Kidney glomerular epithelial cell (primary cell): ENCODE measurements at places on chromosomes 16 and 17.

- DNase-seq = no peak
These were observed at the start of gene CHD3 for GRCh38 chr17:7888184-7888920. CHD3 (plus strand) TSS chr17:7888789; CDS start chr17:7889001, 212 bp downstream.

GRCh38 chr17:27845264-27846041 is 45.1 kb upstream of the NOS2 start:
- DNase-seq = no peak

DNA sequence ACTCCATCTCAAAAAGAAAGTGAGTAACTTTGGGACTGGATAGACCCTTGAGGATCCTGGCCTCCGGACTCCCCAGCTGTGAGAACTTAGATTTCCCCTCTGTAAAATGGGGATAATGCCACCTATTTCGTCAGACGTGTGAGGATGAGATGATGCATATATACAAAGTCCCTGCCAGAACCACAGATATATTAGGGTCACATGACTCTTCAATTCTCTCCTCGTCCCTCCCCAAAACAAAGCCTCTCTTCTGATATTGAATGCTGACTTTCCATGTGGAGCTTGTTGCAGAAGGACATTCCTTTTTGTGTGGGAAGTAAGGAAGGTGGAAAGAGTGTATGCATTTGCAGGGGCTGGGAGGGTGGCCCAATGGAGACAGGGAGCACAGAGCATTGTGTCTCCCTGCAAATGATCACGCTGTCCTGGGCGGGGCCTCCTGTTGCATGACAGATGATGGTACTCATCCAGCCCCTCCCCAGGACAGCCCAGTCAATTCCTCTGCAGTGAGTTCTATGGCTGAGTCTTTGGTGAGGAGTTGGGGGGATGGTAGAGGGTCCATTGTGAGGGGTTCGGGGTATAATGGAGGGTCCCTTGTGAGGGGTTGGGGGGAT is 35.1 kb upstream of the MGAT5B start:
- no peak for DNase-seq

DNA sequence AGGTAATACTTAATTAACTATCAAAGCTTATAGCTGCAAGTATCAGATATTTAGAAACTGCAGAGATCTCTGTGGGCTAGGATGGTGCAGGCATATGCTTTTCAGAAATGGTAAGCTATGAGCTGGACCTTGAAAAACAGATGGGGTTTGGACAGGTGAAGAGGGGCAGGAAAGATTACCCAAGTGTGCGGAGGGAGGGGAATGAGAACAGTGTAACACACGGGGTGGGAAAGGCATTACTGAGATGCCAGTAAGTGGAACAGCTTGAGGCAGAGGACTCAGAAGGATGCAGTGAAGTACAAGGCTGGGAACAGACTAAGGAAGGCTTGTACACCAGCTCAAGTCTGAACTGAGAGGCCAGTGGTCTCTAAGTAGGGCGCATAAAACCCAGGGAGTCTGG is 22.1 kb upstream of the EVPL start:
- DNase-seq = no peak

DNA sequence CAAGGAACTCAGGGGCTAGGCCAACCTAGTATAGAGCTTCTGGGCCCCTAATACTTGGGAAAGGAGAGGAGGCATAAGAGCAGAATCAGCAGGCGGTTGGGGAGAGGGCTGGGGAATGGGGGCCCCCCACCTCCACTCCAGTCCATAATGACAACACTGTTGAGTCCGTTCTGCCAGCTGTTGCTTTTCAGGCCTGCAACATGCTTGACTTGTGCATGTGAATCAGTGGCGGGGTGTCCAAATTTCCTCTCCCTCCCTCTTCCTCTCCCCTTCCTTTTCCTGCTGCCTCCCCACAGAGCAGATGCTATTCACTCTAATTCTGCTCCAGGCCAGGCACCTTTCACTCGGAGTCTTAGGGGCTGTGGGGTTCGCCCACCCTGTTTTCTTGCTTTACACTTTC is 31.7 kb downstream of the SGSM2 start:
- no peak for DNase-seq

- no peak for DNase-seq
These were observed 3.3 kb upstream of the KCTD11 start for GRCh38 chr17:7348478-7349242.

GRCh38 chr17:31467502-31468256 is 76.2 kb downstream of the RAB11FIP4 start:
- no peak for DNase-seq

- peak; percentile 41 for DNase-seq
These were observed 735 bp downstream of the ZNF652 start for GRCh38 chr17:49361129-49361901.

DNA sequence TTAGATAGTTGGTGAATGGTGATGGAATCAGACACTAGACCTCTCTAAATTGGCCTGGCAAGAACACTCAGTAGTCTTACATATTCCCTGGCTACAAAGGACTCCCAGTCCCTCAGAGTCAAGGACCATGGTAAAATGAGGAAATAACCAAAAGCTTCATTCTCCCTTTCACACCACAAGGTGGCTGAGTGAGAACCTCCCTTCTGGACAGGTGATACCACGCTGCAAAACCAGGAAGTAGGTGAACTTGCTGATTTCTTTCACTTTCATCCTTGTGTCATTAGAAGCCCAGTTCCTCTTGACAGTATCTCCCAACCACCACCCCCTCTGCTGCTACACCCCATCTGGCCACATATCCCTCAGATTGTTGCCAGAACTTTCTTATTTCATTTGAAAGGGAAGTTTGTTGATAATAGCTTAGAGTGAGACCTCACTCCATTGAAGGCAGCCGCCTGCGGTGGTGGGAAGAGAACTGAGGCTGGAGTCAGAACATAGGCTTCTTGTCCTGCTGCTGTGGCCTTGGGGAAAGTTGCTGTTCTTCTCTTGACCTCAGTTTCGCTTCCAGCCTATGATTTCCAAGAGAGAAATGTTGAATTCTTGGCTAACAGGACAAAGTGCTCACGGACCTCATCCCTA is 290.6 kb upstream of the CCL2 start:
- no peak for DNase-seq

- no peak for DNase-seq
These were observed 14.4 kb downstream of the ELAC2 start for GRCh38 chr17:13003454-13003851.

- no peak for DNase-seq
These were observed 161.6 kb downstream of the GSG1L start for GRCh38 chr16:27901956-27902355.

- peak; percentile 2 for DNase-seq
These were observed 35.1 kb upstream of the DNAJA2 start for GRCh38 chr16:47008612-47009011.

DNA sequence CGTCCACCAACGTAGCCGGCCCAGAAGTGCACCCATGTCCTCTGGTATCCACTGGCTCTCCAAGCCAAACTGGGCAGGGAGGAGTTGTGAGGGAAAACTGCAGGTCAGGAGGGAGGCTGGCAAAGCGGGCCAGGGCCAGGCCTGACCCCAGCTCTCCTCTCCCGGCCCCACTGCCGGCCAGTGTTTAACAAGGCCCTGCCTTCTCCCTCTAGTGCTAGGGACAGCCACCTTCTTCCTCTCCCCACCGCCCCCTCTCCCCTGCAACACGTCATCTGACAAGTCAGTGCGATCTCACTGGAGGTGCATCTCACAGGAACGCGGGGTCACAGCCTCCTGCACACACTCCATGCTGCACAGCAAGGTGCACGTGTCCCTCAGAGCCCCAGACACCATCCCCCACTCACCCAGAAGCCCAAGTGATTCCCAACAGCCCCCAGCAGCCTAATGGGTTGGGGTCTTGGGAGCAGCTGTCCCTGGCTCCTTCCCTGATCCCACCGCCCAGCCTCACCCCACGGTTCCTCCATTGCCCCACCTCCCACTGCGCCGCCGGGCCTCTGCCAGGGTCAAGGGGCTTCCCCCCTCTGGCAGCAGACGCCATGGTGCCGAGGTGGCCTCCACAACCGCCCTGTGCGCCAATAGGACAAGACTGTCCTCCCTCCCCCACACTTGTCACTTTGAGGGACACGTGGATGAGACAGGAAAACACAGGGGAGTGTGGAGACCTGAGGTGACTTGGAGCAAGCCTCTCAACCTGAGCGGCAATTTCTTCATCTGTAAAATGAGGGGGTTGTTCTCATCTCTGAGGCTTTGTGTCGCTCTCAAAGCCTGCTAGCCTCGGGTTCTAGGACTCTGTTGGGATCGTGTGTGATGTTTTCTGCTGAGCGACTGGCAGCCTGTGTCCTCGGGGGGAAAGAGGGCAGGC is 1.1 kb upstream of the ACE start:
- no peak for DNase-seq

DNA sequence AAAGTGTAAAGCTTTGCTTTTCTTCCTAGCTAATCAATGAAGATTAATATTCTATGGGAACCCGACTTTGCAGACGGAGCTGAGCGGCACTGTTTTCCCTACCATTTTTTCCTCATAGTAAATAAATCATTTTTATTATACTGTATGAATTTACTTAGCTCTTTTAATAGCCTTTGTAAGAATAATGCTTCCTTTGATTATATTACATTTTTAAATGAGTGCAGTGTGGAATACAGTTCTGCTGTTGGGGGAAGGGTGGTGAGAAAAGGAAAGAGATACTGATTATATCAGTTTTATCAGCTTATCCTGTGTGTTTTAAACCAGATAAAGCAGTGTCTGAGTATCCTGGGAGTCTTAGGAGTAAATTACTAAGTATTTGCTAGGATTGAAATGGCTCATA is 221.4 kb upstream of the RBFOX1 start:
- no peak for DNase-seq

- no peak for DNase-seq
These were observed 1675.1 kb downstream of the TP53TG3F start for GRCh38 chr16:35134471-35134870.

DNA sequence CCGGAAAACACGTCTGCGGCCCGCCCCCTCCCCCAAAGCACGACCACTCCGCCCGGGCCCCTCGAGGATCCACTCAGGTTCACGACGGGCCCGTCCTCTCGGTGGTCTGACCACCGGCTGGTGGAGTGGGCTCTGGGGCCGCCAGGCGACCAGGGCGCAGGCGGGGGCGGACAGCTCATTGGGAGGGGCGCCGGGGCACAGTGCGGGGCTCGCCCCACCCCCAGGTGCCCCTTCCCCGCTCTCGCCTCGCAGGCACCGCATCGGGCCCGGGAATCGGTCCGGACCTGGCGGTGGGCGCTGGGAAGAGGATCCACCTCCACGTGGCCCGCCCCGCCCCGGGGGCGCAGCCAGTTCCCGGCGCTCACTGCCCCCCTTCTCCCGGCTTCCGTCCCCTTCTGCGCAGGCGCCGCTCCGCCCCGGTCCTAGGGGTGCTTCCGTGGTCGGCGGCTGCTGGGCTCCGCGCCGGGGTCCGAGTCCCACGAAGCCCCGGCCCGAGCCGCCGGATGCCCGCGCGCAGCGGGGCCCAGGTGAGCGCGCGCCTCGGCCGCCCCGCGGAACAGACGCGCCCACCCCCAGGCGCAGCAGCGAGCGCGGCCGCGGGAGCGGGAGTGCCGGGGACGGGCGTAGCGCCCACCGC is at the start of gene MPG:
TSS of gene MPG (plus strand) at position 419 of the 637 bp plus-strand sequence. CDS start at position 504, 85 bp downstream.
- peak; percentile 53 for DNase-seq

GRCh38 chr16:66668777-66669444 is 27.6 kb downstream of the CMTM4 start:
- no peak for DNase-seq

DNA sequence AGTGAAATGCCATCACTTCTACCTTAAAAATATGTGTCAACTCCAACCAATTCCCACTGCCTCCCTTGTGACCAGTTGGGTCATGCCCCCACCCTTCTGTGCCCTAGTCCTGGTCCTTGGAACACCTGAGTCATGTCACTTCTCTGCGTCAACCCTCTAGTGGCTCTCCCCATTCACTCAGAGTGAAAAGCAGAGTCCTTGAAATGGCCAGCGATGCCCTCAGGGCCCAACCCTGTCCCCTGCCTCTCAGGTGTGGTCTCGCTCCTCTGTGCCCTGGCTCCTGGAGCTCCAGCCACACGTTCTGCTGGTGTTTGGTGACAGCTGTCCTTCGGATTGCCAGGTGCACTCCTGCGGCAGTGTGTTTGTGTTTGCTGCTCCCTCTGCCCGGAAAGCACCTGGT is 89.2 kb downstream of the SPECC1 start:
- no peak for DNase-seq

- no peak for DNase-seq
These were observed 32.2 kb downstream of the ELAC2 start for GRCh38 chr17:12985431-12986293.

DNA sequence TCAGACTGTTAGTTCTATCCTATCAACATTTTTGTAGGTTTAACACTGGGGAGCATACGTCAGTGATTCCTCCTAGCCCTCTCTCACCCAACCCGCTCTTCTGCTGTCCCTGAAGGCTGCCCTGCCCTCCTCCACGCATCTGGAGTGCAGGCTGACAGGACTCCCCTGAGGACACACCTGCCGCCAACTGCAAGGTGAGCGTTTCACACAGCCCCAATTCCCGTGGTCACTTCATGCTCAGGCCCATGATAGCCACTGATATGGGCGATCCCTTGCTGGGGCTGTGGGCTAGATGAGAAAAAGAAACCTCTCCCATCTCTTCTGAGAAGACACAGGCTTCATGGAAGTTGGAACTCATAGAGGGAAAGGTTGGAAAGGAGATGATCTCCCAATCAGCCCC is 91.0 kb downstream of the KCNJ12 start:
- DNase-seq = no peak

DNA sequence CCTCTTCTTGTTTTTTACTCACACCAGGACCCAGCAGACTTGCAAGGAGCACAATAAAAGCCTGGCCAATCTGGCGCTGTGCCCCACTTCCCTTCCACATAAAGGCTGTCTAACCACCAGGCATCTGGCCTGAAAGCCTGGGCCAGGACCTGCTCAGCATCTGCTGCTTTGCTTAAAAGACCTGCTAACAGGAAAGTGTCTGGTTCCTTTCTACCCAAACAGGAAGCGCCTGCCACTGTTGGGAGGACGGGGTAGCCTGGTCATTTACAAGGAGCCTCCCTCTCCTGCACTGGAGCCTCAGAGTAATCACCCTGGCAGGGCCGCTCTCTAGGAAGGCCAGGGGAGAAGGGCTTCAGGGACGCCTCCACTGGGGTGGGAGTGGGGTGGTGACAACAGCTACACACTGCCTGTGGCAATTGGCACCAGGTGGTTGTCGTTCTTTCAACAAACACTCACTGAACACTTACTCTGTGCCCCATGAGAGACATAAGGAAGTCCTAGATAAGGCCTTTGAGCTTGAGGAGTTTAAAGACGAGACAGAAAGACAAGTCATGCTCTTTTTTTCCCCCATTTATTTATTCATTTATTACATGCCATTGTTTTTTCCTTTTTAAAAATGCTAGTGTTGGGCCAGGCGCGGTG is 6.3 kb upstream of the MMP28 start:
- no peak for DNase-seq

GRCh38 chr16:50103764-50104163 is 38.0 kb downstream of the HEATR3 start:
- peak; percentile 35 for DNase-seq

DNA sequence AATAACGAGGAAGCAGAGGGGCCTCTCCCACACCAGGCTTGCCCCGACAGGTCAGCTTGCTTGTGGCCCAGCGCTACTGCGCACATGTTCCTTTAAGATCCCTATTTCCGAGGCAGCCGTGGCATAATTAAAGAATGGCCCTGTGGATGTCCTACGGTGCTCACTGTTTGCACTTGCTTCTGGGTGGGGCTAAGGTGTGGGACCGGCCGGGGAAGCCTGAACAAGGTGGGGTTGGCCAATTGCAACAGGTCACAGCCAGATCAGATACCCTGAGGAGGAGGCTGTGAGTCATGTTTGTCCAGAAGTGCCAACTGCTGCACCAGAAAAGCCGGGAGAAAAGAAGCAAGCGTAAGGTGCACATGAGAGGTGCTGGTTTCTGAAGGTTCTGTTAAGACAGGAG is 158.5 kb upstream of the CACNG5 start:
- no peak for DNase-seq
